ENCODE measurements at places on chromosomes 7 and 10. TPM values are rescaled to one million over a fixed set of nuclear protein-coding genes. Genes with fewer than 3 reads are reported as not detected.

DNA sequence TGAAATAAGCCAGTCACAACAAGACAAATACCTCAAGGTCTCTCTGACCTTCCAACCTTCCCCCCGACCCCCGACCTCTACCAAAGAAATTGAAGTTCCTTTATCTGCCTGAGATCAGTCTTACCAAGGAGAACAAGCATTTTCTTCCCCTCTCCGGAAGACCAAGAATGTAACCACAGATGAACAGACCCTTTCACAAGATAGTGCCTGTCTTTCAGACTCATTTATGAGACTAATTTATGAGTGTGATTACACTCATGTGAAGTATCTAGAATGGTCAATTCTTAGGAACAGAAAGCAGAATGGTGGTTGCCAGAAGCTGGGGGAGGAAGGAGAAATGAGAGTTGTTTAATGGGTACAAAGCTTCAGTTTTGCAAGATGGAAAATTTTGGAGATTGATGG lies 108.9 kb upstream of the MKLN1 start:
- H3K4me1 ChIP-seq: no peaks in the 10 kb centered on the region
- DNase-seq: no peak
- no peak overlapping the region for H3K4me3 ChIP-seq
- no peaks in the 10 kb centered on the region for H3K36me3 ChIP-seq

The LRIT1 gene
- total RNA-seq: not detected

The TLX1 gene
- total RNA-seq: not detected

The ACSM6 gene
- total RNA-seq: not detected

DNA sequence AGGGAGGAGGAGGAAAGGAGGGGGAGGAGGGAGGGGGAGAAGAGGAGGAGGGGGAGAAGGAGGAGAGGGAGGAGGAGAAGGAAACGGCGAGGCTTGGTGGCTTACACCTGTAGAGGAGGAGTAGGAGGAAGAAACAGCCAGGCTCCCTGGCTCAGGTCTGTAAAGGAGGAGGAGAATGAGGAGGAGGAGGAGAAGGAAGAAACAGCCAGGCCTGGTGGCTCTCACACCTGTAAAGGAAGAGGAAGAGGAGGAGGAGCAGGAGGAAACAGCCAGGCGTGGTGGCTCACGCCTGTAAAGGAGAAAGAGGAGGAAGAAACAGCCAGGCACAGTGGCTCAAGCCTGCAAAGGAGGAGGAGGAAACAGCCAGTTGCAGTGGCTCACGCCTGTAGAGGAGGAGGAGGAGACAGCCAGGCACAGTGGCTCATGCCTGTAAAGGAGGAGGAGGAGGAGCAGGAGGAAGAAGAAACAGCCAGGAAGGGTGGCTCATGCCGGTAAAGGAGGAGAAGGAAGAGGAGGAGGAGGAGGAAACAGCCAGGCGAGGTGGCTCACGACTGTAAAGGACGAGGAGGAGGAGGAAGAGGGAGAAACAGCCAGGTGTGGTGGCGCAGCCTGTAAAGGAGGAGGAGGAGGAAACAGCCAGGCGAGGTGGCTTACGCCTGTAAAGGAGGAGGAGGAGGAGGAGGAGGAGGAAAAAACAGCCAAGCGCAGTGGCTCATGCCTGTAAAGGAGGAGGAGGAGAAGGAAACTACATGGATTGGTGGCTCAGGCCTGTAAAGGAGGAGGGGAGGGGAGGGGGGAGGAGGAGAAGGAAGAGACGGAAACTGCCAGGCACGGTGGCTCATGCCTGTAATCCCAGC lies 14.9 kb upstream of the CRCP start:
- H3K27ac ChIP-seq: no peak overlapping the region
- peak overlapping the region; percentile 24 for H3K4me3 ChIP-seq
- H3K36me3 ChIP-seq: no peaks in the 10 kb centered on the region
- peaks cover 8% of the 10 kb centered on the region for H3K4me1 ChIP-seq
- DNase-seq: peak; percentile 76

DNA sequence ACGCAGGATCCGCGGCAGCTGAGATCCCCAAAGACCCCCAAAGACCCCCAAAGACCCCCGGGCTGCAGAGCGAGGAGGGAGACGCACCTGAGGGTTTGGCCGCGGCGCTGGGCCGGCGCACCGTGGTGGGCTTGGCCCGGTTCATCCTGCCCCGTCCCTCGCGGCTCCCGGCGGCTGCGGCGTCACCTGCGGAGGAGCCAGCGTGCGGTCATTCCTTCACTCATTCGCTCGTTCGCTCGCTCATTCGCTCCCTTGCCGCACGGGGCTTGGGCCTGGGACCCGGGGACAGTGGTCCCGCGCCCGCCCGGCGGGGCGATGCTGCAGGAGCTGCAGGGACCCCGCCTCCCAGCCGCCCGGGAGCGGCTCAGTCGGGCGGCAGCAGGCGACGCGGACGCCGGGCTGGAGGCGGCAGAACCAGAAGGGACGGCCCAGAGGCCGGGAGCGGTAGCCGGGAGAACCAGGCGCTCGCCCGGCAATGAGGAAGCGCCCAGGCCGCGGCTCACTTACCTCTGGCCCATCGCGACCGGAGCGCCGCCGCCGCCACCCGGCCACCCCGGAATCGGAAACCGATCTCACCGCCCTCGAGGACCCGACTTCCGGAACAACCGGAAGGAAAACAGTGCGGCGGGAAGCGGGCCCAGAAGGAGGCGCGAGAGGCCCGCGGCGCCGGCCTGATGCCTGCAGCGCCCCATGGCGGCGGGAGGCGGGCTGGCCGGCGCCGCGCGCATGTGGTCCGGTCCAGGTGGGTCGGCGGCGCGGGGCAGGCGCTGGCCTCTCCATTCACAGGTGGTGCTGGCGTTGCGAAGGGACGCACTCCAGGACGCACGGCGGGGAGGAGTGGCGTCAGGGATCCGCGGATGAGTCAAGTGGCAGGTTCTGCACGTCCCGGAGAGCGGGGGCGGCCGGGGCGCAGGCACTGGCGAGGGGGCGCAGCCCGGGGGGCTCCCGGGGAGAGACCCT lies at the start of gene INTS1:
Gene INTS1, minus strand, starts transcription at position 574 of the 960 bp plus-strand sequence. Its CDS starts 429 bp downstream, at position 145.
- peaks cover 49% of the 10 kb centered on the region for H3K36me3 ChIP-seq
- H3K27me3 ChIP-seq: no peaks in the 10 kb centered on the region
- DNase-seq: peak; percentile 91
- H3K4me1 ChIP-seq: peaks cover 10% of the 10 kb centered on the region
- H3K4me3 ChIP-seq: peak within 1 kb of the TSS; percentile 97

The IGFBP3 gene
- total RNA-seq: 101 TPM

The SEMA3E gene
- 0.18 TPM for total RNA-seq

GRCh38 chr10:132386419-132386831 lies 10.6 kb upstream of the PWWP2B start:
- H3K27ac ChIP-seq: no peak overlapping the region
- H3K4me3 ChIP-seq: no peak overlapping the region

All from SJSA1 (cell line).